Stimulated activated CD8-positive, alpha-beta memory T cell treated with anti-CD3 and anti-CD28 coated beads, Interleukin-15, amount 100 ng/mL, for 24 hours (primary cell): ENCODE measurements at places on chromosomes 7 and 10.

DNA sequence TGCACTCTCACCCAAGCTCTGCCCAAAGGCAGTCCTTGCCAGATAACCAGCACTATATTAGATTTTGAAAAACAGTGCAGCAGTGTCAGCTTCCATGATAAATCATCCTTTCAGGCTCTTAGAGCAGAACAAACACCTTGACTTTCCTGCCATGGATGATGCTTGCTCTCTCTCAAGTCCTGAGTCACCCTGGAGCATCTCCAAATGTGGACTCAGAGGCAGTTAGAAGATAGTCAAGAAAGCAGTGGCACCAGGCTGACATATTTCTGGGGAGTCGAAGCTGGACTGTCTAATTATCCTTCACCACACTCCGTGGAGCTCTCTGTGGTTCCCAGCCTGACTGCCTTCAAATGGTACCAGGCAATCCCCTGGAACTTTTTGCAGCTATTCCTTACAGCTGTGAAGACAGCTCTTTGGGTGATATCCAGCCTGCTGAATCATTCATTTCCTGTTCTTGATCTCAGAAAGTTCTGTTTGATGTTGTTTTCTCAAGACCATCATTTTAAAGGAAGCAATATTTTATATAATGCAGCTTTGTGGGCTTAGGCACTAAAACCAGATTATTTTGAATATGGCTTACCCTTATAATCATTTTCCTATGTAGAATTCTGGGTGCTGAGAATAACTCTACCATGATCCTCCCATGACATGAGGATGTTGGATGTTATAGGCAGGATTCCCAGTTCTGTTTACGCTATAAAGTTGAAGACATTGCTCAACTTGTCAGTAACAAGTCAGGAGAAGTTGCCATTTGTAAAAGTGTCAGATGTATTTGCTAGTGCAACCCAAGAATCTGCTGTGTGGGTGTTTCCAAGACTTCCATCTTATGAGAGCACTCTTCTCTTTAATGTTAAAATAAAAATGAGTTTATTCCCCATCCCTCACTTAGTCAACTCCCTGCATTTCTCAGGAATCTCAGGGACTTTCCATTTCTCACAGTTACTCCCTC, 233.8 kb downstream of the C7orf25 start:
- DNase-seq, result no peak

GRCh38 chr10:31030800-31031199, 865 bp downstream of the ZNF438 start:
- no peak for DNase-seq

- no peak for DNase-seq
Measured at GRCh38 chr10:124125305-124126116, 32.1 kb upstream of the CHST15 start.

GRCh38 chr10:131636841-131637724, 263.7 kb upstream of the PPP2R2D start:
- no peak for DNase-seq

DNA sequence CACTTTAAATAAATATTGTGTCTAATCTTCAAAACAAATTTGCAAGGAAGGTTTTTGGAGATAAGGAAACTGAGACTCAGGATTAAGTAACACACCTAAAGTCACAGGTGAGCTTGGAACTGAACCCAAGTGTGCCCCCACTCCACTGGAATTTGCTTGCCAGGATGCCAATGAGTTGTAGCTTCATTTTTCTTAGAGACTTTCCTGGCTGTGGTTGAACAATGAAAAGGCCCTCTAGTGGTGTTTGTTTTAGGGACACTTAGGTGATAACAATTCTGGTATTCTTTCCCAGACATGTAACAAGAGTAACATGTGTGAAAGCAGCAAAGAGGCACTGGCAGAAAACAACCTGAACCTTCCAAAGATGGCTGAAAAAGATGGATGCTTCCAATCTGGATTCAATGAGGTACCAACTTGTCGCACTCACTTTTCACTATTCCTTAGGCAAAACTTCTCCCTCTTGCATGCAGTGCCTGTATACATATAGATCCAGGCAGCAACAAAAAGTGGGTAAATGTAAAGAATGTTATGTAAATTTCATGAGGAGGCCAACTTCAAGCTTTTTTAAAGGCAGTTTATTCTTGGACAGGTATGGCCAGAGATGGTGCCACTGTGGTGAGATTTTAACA, 1.5 kb downstream of the IL6 start:
- no peak for DNase-seq

GRCh38 chr7:134532180-134532953, 5.0 kb downstream of the AKR1B10 start:
- DNase-seq, result no peak

GRCh38 chr10:131159771-131160170, 151.8 kb downstream of the TCERG1L start:
- DNase-seq, result no peak

DNA sequence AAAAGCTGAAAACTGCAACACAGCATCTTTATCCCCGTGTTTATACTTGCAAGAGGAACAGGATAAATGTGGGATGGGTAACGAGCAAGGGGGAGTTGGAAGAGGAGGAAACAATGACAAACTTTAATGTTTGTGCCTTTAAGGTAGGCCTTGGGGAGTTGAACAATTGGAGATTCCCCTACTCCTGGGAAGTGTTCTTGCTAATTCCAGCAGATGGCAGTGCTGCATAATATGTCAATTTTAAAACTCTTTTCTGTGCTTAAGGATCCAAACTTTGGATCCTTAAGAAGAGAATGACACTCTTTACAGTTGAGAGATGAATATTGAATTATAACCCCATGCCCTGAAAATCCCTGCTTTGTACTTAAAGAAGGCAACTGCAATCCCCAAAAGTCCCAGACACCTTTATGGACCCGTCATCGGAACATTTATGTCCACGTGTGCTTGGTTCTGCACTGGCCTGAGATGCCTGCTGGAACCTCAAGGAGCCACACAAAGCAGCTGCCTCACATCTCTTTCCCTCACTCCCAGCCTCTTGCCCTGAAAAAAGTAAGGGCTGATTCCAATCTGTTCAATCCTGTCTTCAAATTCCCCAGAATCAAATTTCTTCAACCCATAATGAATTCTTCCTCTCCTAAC, 12.0 kb downstream of the IFIT5 start:
- DNase-seq, result no peak

DNA sequence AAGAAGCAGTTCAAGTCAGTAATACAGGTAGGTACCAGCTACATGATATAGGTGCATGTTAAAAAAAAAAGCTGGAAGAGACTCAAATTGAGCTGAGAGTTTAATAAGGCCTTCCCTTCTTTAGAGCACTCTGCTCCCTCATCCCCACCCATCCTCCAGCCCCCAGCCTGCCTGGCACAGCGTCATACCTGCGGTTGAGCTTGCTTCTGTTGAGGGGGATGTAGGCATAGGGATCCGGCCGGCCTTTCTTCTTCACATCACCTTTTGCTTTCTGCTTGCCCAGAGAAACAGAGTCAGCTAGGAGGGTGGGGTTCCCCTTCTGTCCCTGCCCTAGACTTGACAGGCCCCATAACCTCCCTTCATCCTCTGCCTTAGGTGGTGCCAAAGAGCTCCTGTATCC, 23.8 kb upstream of the FRAT2 start:
- DNase-seq, result no peak

DNA sequence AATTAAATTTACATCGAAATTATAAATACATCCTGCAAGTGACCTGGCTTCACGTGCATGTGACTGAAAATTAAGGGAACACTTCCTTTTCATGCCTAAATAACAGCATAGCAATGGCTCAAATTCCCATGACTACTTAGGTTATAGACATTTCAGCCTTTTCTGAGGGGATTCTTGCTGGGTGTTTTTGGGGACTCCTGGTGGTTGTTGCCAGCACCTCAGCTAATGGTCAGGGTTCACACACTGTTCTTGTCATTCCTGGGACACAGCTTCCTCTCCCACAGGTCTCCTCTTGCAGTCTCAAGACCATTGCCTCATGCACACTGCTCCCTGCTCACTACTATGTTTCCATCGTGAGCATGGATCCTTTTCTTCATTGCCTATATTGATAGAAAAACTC, 148.9 kb upstream of the GLI3 start:
- DNase-seq, result no peak

DNA sequence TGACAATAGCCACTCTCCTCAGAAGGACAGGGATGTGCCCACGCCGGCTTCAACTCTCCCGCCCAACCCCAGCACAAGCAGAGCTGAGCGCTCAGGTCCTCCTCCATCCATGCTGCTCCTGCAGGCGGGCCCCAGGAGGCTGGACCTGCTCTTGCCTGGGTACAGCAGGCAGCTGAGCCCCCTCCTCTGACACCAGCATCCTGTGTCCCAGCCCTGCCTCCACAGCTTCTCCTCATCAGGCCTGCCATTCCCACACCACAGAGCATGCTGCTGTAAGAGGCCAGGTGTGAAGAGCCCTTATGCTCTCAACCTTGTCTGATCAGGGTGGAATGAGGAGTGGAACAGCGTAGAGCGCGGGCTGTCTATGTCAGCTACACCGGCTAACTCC, 302.2 kb downstream of the PTPRN2 start:
- no peak for DNase-seq

DNA sequence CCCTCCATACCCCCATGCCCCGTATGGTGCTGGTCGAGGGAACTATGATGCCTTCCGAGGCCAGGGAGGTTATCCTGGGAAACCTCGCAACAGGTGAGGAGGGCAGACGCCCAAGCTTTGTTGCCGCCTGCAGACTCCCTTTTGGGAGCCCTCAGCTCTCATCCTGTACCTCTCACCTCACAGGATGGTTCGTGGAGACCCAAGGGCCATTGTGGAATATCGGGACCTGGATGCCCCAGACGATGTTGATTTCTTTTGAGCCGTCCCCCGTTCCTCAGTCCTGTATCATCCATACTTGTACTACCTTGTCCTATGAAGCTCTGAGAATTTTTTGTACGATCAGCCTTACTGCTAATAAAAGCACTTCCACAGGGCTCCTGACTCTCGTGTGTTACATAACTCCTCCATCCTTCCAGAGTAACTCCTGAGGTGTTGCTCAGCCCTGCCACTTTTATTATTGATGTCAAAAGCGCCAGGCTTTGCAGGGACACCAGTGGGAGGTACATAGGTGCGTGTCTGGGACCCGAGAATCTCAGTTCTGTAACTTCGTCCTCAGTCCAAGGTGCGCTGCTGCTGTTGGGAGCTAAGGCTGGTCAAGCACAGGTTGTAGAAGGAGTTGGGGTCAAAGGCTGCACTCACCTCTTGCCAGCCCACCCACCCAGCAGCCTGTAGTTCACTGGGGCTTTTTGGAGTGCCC, 1.1 kb downstream of the UFSP1 start:
- no peak for DNase-seq

DNA sequence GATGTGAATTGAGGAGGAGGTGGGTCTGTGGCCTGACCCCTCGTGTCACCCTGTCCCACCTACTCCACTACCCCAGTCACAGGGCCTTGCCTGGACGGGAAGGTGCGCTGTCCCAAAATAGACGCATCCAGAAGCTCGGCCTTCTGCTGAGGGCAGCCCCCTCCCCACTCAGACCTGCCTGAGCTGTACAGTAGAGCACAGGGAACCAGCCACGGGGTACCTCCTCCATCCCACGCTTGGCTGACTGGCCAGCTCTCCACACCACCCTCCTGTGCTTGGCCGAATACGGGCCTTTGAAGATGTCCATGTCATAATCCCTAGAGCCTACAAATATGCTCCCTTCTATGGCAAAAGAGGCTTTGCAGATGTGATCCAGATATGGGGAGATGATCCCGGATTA, 88.3 kb downstream of the CHST15 start:
- DNase-seq, result no peak

GRCh38 chr7:12130609-12131008, 80.5 kb upstream of the TMEM106B start:
- no peak for DNase-seq

GRCh38 chr10:25028711-25029110, 12.3 kb downstream of the THNSL1 start:
- DNase-seq, result no peak

GRCh38 chr7:42690794-42691639, 220.9 kb downstream of the C7orf25 start:
- no peak for DNase-seq

DNA sequence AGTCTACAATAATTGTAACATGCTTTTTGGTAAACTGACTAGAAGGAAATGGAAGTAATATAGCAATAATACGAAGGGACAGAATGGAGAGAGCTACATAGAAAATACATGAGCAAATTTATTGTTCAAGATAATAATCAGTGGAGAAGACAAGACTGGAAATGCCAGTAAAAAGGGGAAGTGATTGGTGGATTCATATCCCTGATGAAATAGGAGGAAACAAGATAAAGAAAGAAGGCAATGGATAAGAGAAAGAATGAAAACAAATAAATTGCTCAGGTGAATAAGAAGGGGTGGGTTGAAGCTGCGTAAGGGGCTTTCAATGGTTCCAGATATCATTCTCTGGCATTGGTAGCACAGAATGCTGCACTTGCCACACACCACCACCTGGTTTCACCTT, 135.9 kb downstream of the LRRN3 start:
- no peak for DNase-seq
